Heart left ventricle (tissue), 16 donors: ENCODE measurements at places on chromosomes 11 and 22. TPM values are rescaled to one million over a fixed set of nuclear protein-coding genes. Genes with fewer than 3 reads are reported as not detected.
A peak's percentile ranks its signal among the peaks of the same experiment; 100 is the strongest.

The CSNK2A3 gene
- polyA plus RNA-seq: 0.98 TPM

The SCT gene
- polyA plus RNA-seq: not detected

The RGL4 gene
- polyA plus RNA-seq: 0.42 TPM

The OR51F1 gene
- polyA plus RNA-seq: not detected

The ARHGAP20 gene
- polyA plus RNA-seq: 0.17 TPM

The SDF2L1 gene
- polyA plus RNA-seq: 22.7 TPM

DNA sequence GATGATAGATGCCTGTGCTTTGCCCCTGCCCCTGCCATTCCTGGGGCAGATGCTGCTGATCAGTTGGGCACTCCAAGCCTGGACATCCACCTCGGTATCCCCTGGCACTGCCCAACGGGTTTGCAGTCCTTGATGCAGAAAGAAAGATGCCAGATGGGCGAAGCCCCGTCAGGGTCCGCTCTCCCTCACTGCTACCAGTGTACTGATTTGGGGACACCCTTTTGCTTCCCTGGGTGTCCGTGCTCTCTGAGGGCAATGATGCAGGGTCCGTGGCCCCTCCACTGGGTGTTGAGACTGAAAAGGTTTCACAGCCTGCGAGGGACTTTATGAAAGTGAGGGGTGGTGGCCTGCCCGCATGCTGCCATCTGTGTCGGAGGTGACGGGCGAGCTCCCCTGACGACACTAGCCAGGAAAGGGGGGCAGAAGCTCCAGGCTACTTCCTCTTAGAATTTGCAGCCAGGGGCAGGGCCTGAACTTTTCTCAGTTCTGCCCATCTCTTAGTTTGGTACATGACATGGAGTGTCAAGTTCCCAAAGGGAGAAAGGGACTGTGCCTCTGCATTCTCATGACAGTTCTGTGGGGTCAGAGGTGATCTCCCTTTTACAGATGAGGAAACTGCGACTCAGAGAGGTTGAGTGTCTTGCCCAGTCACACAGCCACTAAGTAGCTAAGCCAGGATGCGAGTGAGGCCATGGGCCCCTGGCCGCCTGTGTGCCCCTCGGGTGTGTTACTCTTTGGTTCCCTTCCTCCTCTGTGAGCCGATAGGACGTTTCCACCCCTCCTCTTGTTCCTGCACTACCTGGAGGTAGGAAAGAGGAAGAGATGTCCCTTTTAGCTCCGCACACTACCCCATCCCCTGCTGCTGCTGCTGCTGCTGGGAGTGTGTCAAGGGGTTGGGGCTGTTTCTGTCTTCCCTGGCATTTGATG, 96.6 kb downstream of the BCR start:
- DNase-seq: no peak

GRCh38 chr11:77410076-77410827, 63.6 kb downstream of the PAK1 start:
- DNase-seq: no peak

- DNase-seq: no peak
Observed at GRCh38 chr11:103811870-103812455, 224.5 kb upstream of the DDI1 start.

GRCh38 chr11:44774108-44774507, 47.3 kb downstream of the TSPAN18 start:
- DNase-seq: peak; percentile 82

GRCh38 chr22:31488988-31489617, 539 bp downstream of the EIF4ENIF1 start:
- peak; percentile 35 for DNase-seq
